ENCODE measurements at places on chromosomes 3 and 15. TPM values are rescaled to one million over a fixed set of nuclear protein-coding genes. Genes with fewer than 3 reads are reported as not detected.

Gene CD96
- 318 TPM for total RNA-seq

Gene ZPLD1
- not detected for total RNA-seq

Gene FEZF2
- total RNA-seq: not detected

Gene IGF1R
- total RNA-seq: 30.9 TPM

Gene C2CD4B
- not detected for total RNA-seq

Gene CIDEC
- total RNA-seq: not detected

Gene ALDH1A2
- total RNA-seq: not detected

Gene GATM
- 0.36 TPM for total RNA-seq

Gene ACKR2
- 0.15 TPM for total RNA-seq

Gene CASR
- total RNA-seq: not detected

Gene ALG3
- total RNA-seq: 41.2 TPM

Gene CMTM8
- total RNA-seq: 7.5 TPM

Gene SPATA12
- total RNA-seq: not detected

Gene SPINT1
- 4.3 TPM for total RNA-seq

Gene PDZRN3
- not detected for total RNA-seq

Gene TEX55
- not detected for total RNA-seq

Gene TMCC1
- 19.8 TPM for total RNA-seq

Gene CHRNA5
- total RNA-seq: 1.4 TPM

Gene SSUH2
- not detected for total RNA-seq

Gene ADAMTS7
- total RNA-seq: not detected

Gene SLC22A14
- total RNA-seq: not detected

Gene RPL14
- total RNA-seq: 2,933 TPM

Gene RAD51
- 48.6 TPM for total RNA-seq

Gene SEMA7A
- 3.3 TPM for total RNA-seq

Gene LIPC
- 1.2 TPM for total RNA-seq

Gene SLC2A2
- not detected for total RNA-seq

Gene TMEM43
- total RNA-seq: 43.6 TPM

Gene GOLGB1
- 30.1 TPM for total RNA-seq

Gene ANKUB1
- not detected for total RNA-seq

Gene TATDN2
- total RNA-seq: 57.7 TPM

Gene UBAP1L
- 4.9 TPM for total RNA-seq

Gene RTP1
- total RNA-seq: not detected

Gene VGLL4
- total RNA-seq: 44.5 TPM

Gene CPNE9
- total RNA-seq: not detected

Gene SEMA3F
- total RNA-seq: not detected

Gene FMN1
- total RNA-seq: not detected

Gene SPSB4
- total RNA-seq: not detected

Gene CD86
- total RNA-seq: 1.4 TPM

Gene LRTM1
- total RNA-seq: not detected

Gene RASL12
- total RNA-seq: not detected

Gene CDHR4
- total RNA-seq: not detected

Gene FBXL22
- total RNA-seq: 1.1 TPM

Gene HOMER2
- total RNA-seq: 10.7 TPM

Gene SPG11
- 79.1 TPM for total RNA-seq

Gene PLSCR5
- total RNA-seq: not detected

Gene GBE1
- total RNA-seq: 35.4 TPM

Gene CCDC33
- not detected for total RNA-seq

Gene LRRC31
- total RNA-seq: not detected

Gene SEMA5B
- not detected for total RNA-seq

Gene SOX14
- total RNA-seq: not detected

Gene GRK7
- not detected for total RNA-seq

Gene CCR1
- 2.0 TPM for total RNA-seq

Gene CNTN3
- not detected for total RNA-seq

Gene COLQ
- total RNA-seq: 5.0 TPM

Gene CRYGS
- 5.6 TPM for total RNA-seq

Gene ATP13A5
- total RNA-seq: not detected

All from activated naive CD4-positive, alpha-beta T cell treated with anti-CD3 and anti-CD28 coated beads, Interleukin-2, amount 10 ng/mL, durations not matched to agents 5 hours and 36 hours (primary cell).